Right lung (tissue), 10 donors: ENCODE measurements at places on chromosomes 3 and 15. TPM values are rescaled to one million over a fixed set of nuclear protein-coding genes. Genes with fewer than 3 reads are reported as not detected.

The SLC24A5 gene
- polyA plus RNA-seq, result not detected

The ROPN1 gene
- 0.42 TPM for polyA plus RNA-seq

The PLIN1 gene
- polyA plus RNA-seq, result 0.96 TPM

The PLA2G4F gene
- 12.9 TPM for polyA plus RNA-seq

The UTS2B gene
- polyA plus RNA-seq, result 1.2 TPM

The GHSR gene
- polyA plus RNA-seq, result not detected
